G401 (cell line): ENCODE measurements at places on chromosomes 2 and 18.

GRCh38 chr2:236956031-236956618 lies 129.6 kb upstream of the COPS8 start:
- no peak for DNase-seq

DNA sequence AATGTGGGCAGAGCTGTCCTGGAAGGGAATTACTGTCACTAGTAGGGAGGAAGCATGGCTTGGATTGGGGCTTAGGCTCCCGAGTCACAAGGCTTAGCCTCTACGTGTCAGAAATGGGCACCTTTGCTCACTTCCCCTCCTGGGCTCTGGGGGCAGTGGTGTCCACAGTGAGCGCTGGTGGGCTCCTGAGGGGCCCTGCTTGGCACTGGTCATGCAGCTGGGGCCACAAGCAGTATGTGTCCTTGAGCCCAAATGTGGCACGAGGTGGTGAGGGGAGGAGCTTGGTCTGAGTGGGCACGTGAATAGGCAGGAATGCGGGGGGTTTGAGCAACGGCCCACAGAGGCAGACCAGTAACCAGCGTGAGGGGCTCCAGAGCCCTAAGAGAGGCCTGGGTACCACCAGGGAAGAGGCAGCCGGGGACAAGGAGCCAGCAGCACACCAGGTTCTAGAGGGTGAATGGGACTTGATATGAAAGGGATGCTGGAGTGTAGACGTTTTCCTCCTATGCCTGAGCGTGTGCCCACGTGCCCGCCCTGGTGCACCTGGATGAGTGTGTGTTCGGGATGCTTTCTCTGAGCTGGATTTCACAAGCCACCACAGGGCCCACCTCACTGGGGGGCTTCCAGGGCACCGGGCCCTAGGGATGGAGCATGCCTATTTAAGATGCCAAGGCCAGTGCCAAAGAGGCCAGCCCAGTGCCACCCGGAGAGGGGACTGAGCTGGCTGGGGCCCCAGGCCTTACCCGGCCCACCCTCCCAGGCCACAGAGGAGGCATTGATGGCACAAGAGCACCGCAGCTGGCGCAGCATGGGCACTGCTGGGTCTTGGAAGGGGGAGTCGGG lies 22.8 kb upstream of the PTMA start:
- DNase-seq: no peak

DNA sequence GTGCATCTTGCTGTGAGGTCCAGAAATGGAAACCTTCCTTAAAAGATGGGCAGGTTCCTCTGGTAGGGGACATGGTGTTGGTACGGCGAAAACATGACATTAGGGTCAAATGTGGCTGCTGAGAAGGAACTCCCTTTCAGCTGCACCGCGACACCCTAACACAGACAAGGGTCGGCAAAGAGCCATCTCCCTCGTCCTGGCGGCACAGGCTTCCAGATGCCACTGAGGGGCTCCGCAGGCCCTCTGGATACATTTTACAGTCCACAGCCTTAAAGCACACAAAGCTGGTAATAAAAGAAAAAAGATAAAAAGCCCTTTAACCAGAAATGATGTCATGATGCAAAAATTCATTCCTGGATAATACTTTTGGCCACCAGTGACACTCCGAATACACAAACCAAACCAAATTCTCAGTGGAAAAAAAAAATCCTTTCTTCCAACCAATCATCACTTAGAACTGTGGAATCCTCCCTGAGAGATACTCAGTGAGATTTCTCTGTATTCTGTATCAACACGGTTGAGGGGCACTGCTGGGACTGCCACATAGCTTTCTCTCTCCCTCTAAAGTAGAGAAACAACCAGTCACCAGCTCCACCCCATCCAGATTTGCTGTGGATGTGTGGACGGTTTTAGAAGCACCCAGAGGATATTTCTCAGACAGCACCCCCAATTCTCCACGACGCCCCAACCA lies 174.8 kb downstream of the HDAC4 start:
- DNase-seq: no peak

GRCh38 chr2:3749201-3749600 lies 45.8 kb downstream of the DCDC2C start:
- DNase-seq: no peak

- DNase-seq: no peak
These were observed 185.5 kb upstream of the NRP2 start for GRCh38 chr2:205496772-205497171.

DNA sequence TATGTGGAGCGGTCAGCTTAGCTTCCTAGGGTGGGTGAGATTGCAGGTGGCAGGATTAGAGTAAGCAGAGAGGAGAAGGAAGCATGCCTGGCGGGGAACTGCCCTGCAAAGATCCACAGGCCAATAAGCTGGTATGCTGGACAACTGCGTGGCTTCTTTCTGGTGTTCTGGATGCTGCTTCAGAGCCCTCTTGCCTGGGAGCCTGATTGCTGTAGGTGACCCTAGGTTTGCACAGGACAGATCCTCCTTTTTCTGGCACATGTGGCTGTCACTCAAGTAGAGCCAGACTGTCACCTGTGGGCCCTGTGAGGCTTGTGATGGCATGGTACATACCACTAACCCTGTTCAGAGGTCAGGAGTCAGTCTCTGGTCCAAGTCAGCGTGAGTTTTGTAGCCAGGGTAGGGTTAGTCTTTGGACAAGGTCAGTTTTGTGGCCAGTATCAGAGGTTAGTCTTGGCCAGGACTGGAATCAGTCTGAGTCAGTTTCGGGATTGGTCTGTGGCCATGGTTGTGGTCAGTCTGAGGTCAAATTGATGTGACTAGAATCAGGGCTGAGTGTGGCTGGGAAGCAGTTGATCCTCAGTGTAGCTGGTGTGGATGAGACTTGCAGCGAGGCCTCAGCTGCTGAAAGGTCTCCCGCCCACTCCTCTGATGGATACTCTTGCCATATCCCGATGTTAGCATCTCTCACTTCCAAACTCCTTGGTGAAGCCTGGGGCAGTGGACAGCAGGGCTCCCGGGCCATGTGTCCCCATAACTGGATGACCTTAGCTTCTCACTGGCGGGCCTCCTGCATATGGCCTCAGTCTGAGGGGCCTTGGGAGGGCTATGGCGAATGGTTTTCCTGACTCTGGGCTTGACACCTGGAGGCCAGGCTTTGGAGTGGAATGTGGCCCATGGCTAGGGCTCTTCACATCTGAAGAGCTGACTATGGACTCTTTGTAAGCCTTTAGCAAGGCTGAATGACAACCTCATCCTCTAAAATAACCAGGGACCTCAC lies 260.5 kb downstream of the DYSF start:
- DNase-seq: no peak

DNA sequence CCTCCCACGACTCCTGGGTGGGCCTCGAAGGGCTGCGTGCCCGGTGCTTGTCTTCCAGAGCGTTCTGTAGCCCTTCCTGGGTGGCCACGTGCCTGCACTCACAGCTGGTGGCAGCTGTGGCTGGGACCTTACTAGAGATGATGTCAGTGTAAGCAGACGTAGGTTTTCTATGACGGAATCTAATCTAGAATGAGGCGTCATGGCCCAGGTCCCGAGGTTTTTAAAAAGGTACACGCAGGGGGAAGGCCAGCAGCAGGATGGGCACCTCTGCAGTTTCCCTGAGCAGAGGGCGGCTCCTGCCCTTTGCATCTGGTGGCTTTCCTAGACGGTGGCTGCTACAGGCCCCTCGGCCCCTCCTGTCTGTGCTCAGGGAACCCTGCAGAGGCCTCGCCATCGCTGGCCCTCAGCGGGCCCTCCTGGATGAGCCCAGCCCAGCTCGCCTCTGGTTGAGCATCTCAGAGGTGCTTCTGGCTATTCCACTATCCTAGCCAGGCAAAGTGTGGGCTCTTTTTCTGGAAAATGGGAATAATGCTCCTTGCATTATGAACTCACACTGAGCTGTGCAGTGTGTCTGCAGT lies 49.6 kb upstream of the PXDN start:
- DNase-seq: no peak

GRCh38 chr18:62324917-62325805 lies at the start of gene TNFRSF11A:
Gene TNFRSF11A (plus strand): TSS chr18:62325310. CDS start chr18:62325353, 43 bp downstream.
- DNase-seq: no peak

- DNase-seq: no peak
These were observed 60.1 kb downstream of the LIMS1 start for GRCh38 chr2:108594132-108594981.

DNA sequence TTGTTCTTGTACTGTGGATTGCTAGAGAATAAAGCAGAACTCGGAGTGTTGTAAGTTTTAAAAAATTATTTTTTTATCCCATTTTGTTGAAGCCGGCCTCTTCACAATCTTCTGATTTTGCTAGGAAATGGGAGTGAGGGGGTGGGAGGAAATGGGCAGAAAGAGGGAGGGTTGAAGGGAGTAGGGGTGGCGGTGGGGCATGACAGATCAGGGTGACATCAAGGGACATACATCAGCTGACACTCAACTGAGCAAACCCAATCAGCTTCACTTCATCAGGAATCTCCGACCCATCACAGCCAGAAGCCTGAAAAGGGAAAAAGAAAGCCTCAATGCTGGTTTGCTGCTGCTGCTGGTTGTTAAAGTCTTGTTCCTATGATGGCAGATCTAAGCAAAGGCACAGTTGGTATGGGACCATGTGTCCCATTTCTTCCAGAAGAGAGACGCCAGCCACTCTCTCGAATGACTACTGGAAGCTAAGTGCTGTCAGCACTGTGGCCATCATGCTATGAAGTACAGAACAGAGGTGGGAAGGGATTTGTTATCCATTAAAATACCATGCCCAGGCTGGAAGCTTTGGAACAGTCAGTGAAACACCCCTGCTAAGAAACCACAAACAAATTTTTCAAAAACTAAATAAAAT lies 292.0 kb downstream of the STK39 start:
- DNase-seq: no peak

GRCh38 chr2:72082021-72082601 lies 65.6 kb downstream of the CYP26B1 start:
- DNase-seq: no peak

DNA sequence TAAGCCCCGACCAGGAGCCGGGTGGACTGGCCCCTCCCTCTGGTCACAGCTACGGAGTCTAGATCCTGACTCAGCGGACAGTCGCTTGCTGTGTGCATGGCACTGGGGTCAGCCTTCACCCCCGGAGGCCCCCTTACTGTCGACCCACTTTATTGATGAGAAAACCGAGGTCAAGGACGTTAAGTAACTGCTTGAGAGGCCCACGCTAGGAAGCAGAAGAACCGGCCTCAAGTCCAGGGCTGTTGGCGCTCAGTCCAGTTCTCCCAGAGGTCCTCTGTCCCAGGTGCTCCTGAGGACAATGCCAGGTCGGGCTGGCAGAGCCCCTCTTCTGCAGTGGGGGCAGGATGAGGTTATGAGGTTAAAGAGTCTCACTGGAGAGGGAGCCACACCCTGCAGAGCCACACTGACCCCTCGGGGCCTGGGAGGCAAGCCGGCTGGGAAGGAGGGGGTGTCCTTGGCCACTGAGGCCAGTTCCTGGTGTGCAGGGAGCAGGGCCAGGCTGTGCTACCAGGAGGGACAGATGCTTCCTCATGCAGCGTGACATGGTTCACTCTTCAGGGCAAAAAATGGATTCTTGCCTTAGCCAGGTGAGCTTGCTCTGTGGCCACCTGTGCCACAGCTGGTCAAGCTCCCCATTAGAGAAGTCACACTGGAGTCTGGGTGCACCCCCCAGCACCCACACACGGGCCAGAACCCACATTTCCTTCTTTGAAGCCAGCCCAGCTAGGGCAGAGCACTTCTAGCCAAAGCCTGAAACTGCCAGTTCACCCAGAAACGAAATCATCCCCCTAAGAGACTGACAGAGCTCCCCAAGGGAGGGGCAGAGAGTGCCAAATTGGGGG lies 47.3 kb upstream of the HPCAL1 start:
- no peak for DNase-seq

GRCh38 chr18:24968238-24968775 lies 383.7 kb downstream of the ZNF521 start:
- no peak for DNase-seq

DNA sequence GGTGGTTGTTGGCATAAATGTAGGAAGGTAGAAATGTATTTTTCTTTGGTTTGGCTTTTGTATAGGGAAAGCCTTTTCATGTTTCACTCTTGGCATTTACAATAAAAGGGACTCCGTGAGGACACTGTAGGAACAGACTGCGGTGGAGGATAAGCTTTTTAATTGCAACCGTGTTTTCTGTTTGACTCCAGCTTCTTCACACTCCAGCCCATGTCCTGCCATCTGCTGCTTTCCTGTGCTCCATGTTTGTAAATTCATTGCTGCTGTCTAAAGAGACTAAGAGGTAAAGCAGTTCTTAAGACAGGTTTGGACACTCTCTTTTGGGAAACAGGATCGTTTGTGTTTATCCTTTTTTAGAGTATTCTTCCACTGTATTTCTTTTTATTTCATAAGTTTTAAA lies 33.3 kb downstream of the WDR75 start:
- no peak for DNase-seq

GRCh38 chr2:133737242-133737993 lies 169.2 kb upstream of the NCKAP5 start:
- no peak for DNase-seq

DNA sequence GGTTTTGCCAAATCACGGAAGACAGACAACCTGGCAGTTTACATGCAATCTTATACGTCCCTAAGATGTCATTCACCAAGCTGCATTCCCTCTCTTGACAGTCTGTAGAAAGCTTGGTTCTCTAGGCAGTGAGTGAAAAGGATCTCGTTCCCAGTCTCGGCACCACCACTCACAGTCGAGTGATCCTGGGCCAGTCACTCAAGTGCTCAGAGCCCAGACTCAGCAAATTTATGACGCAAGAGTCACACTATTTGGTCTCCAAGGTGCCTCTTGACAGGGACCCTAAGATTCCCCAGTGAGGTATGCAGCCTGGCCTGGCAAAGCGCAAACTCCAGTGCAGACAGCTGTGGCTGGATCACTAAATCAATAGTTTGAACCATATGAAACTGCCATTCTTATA lies 77.9 kb downstream of the EIPR1 start:
- no peak for DNase-seq

DNA sequence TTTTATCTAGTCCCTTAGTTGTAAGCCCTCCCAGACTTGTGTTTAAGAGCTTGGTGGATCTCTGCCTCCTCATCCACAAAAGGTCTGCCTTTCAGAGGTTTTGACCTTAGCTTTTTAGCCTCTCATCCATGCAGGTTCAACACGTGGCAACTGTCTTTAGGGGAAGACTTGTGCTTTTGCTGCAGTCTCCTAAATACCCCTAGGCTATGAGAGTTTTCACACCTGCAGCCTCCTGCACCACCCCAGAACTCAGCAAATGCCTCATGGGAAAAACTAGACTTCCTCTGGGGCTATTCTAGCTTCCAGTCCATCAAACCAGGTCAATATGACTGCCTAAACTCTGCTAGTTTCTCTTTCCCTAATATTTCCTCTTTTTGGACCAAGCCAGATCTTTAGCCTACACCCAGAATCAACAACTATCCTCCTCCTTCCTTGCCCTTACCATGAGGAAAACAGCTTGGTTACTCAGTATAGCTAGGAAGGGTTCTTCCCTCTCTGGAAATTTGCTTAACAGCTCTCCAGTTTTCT lies 132.3 kb upstream of the RIOK3 start:
- DNase-seq: no peak
